ENCODE measurements at places on chromosomes 2 and 18.

GRCh38 chr2:166230024-166230723 is 102.4 kb upstream of the SCN1A start:
- no peak for DNase-seq

DNA sequence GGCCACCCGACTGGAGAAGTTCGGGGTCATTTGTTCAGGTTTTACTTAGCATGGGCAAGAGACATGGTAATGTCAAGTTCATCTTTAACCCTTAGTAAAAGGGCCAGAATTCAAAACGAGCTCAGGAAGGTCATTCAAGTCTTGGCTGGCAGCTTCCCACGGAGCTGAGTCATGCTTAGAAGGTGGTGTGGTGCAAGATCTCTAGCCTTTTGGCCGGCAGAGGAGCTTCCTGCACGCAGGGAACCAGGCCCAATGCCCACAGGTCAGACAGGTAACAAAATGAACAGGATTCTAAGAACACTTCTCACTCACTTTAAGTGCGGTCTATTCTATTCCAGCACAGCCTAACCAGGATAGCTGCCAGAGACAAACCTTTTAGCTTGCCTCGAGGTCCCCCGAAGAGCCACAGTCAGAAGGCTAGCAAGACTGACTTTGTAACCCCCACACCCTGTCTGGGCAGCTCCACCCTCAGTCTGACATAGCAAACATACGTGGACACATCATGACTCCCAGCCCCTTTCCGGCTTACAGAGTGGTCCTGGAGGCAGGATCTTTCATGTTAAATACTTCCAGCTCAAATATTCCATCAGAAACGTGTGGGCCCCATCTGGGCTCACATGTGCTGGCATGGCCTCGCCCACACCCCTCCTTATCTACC is 292.7 kb downstream of the BCL11A start:
- DNase-seq: no peak

GRCh38 chr2:226850024-226850423 is 14.2 kb downstream of the RHBDD1 start:
- DNase-seq: no peak

GRCh38 chr2:125330133-125330532 is 1305.0 kb downstream of the CNTNAP5 start:
- DNase-seq: no peak

- no peak for DNase-seq
Observed at GRCh38 chr2:168457190-168457895, 1.3 kb downstream of the CERS6 start.

Data from SIG-M5 (cell line).